Pancreas (tissue), 10 donors: ENCODE measurements at places on chromosomes 5 and 9.

DNA sequence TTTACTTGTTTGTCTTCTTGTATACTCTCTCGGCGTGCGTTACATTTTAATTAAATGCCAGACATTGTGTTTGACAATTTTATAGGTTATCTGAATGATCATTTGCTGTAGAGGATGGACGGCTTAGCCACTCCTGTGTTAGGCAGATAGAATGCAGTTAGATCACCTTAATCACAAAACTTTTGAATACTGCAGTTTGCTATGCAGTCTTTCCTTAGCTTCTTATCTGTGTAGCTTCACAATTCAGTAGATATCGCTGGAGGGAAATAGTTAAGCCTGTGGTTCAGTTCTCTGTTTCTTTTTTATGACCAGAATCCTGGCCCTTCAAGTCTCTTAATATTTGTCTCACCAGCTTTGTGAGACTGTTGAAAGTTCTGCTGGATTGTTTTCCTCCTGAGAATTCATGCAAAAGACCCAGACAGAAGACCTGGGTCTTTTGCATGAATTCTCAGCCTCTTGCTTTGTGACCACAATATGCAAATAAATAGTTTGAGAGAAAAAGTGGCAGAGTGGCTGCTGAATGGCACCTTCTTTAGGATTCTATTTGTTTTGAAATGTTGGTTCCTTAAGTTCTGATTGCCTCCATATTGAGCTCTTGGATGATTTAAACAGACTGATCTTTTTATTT lies 40.2 kb downstream of the RASA1 start:
- no peak for DNase-seq

DNA sequence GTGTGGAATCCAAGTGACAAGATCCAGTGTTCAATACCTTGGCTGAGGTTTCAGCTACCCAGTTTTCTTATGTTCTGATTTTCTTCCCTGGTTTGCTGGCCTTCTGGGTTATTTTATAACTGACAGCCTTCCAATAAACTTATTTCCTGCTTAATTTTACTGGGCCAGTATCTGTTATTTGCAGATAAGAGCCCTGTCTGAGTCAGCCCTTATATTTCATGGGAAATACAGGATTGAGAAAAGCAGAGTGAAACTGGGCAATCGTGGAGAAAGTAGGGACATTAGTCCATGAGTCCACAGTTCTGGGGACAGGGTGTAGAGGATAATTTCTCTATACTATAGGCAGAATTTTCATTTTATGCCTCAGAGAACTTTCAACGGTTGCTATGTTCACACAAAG lies 32.3 kb downstream of the TMEM167A start:
- DNase-seq = no peak

DNA sequence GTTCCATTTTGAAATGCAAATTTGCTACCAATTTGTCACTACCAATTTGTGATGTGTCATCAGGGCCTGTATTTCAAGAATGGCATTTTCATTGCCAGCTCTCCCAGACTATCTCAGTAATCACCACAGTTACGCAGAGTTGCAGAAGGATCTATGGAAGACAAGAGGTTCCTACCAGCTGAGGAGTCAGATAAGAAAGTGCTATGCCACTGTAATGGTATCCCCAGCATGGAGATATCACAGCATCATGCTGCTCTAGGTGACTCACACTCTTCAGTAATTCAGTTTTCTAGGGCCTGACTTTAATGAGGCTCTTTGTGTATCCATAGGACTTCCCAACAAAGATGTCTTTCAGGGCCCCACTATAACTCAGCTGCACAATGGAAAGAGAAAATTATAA lies 490.3 kb downstream of the ARHGEF28 start:
- DNase-seq = no peak

- no peak for DNase-seq
These were observed 681.9 kb downstream of the ISL1 start for GRCh38 chr5:52065182-52065581.

DNA sequence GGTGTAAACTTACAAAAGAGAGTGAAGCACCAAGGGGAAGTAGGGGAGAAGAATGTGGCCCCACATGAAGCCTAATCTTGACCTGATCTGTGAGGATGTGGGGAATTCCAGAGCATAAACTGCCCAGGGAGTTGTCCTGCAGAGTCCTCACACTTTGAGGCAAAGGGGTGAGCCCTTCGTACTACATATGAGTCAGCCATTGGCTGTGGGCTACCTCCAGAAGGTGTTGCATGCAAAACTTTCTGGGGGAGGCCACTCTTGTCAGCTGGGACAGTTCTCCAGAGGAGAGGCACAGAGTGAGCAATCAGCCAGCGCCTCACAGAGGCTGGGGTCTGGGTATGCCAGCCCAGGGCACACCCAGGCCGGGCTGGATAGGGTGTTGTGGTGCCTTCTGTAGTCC lies 98.1 kb upstream of the NMUR2 start:
- no peak for DNase-seq

- no peak for DNase-seq
These were observed 284.7 kb downstream of the SMARCA2 start for GRCh38 chr9:2299843-2300205.

GRCh38 chr5:160493806-160494338 lies 72.2 kb downstream of the PTTG1 start:
- no peak for DNase-seq

- no peak for DNase-seq
These were observed 417.1 kb downstream of the CSNK1G3 start for GRCh38 chr5:123929055-123929474.

GRCh38 chr5:120852222-120852860 lies 388.2 kb downstream of the PRR16 start:
- DNase-seq = no peak

DNA sequence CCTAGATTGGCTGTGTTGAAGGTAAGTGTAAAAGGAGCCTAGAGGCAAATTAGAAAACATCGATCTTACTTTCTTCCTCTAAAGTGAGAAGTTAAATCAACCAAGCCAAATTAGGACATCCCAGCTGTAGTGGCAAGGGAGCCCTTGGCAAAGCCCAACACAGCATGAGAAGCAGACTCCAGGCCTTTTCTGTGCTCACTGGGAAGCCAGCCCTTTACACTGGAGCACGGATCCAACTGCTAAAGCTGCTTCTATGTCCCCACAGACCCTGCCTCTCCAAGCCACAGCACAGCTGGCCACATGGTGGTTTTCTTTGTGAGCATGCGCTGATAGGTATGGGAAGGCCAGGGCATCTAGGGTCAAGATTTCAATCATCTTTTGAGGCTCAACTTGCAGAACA lies 94.1 kb downstream of the APBA1 start:
- no peak for DNase-seq

DNA sequence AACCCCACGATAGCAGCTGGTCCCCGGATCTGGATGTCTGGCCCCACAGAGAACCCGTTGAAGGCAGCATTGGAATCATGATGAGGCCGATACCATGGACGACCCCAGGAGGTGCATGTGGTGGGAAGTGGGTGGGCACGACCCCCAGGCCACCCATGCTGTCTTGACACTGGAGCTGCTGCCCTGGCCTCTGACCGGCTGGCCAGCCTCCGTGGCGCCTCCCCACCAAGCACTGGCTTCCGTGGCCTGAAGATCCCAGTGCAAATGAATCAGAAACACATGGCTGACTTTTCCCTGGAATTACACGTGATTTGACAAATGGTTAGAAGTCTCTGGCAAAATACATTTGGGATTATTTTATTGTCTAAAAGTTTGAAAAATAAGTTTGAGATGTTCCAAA lies 259.0 kb upstream of the IRX1 start:
- no peak for DNase-seq

DNA sequence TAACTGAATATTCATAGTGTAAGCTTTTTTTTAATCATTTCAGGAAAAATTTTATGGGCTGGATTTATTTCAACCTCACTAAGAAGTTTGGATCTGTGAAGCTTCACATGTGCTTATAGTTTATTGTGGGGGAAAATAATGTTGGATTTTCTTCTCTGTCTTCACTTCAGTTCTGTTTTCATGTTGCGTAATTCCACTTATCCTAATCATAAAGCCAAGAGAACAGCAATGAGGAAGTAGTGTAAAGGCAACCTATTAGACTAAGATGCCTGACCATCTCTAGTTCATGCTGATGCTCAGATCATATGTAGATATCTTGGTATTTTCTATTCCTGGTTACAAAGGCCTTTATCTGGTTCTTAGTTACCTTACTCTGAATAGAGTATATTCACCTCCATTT lies 50.0 kb downstream of the CD180 start:
- DNase-seq = no peak

- DNase-seq = no peak
These were observed 173.6 kb downstream of the MUSK start for GRCh38 chr9:110842169-110842568.

GRCh38 chr5:150070821-150071220 lies 15.5 kb downstream of the CSF1R start:
- DNase-seq = no peak

DNA sequence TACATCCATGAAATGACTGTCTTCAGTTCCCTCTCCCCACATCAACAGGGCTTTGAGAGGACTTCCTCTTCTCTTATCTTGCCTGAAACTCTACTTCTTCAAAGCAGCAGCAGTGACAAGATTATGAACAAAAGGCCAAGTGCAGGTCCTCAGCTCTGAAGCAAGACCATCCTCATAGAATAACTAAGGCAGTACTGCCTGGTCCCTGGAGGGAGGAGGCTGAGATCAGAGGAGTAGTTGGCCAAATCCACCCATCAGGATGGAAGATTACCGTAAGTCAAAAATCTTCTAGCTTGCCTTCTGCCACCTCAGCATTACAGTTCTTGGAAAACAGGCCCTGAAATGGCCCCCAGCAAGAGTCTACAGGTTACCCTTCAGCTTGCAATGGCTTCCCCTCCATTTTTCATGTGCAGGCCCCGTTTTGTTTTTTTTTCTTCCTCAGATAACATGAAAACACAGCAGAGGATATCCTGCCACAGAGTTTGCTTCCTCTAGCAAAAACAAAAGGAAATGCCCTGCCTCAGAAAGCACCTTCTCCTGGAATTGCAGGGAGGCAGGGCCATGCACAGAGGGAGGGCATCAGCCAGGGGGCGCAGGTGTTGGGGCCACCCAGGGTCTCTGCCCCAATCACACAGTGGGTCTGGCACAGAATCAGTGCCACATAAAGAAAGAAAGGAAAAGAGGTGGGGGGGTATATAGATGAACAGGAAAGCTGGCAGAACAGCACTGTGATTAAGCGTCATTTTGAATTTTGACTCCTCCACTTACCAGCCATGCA lies 40.0 kb downstream of the KLHL3 start:
- no peak for DNase-seq

- DNase-seq = no peak
These were observed 18.1 kb upstream of the ARRDC3 start for GRCh38 chr5:91401175-91401574.

DNA sequence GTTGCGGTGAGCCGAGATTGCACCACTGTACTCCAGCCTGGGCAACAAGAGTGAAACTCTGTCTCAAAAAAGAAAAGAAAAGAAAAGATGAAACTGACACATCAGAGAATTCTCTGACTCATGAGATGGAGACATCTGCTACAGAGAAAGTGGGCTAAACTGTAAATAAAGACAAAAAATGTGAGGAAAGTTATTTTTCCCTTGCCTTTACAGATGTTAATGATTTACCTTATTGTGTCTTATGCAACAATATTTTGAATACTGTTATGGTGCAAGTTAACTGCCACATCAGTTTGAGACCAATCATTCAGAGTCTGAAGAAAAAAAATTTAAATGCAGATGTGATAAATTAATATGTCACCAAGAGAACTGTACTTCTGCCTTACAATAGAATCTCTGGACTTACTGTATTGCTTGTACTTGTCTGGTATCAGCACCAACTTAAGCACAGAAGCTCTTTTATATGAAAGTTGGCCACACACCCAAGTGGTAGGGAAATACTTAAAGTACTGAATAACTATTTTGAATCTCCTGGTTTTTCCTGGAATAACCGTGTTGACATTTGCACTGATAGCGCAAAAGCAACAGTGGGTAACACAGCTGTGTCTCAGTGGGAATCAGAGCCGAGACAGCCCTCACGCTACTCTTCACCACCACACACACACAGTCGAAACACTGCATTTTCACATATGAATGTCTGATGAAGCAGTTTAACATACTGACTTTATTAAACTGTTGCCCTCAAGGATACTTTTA lies 169.9 kb downstream of the FANCC start:
- DNase-seq = no peak

GRCh38 chr5:68041293-68041692 lies 174.3 kb upstream of the PIK3R1 start:
- DNase-seq = no peak

DNA sequence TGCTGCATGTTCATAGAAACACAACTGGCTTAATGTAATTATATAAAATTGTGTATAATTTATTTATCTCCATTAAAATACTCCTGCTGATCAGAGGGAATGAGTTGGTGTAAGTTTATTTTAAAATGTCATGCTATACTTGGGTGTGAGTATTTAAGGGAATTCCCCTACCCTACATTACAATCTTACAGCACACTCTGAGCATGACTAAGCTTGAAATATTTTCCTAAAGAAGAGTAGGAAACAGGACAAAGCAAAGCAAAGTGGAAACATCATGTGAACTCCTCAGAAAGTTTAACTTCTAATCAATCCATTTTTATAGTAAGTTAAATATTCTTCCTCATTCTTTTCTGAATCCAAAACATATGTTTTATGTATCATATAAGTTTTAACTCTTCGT lies 1271.3 kb downstream of the EFNA5 start:
- no peak for DNase-seq

- DNase-seq = no peak
These were observed 46.3 kb downstream of the AOPEP start for GRCh38 chr9:94772639-94773303.

- no peak for DNase-seq
These were observed 4.7 kb upstream of the PURA start for GRCh38 chr5:140109018-140109758.

- no peak for DNase-seq
These were observed 37.8 kb upstream of the KIF2A start for GRCh38 chr5:62268234-62268633.

GRCh38 chr9:101115102-101115501 lies 86.6 kb downstream of the PLPPR1 start:
- no peak for DNase-seq

GRCh38 chr5:129679671-129680070 lies 68.2 kb upstream of the MINAR2 start:
- DNase-seq = no peak

DNA sequence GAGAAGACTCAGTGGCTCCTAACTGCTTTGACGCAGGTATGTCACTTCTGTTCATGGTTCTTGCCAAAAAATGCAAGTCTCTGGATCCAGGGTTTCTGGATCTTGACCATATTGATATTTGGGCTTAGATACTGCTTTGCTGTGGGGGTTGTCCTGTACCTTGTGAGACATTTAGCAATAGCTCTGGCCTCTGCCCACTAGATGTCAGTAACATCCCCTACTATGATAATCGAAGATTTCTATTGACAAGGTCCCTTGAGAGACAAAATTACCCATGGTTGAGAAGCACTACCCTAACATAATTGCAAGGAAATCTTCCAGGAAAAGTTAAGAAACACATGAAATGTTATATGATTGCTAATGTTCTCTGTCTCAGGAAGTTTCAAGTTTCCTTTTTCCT lies 285.4 kb downstream of the TMEM232 start:
- no peak for DNase-seq

GRCh38 chr5:153429761-153430380 lies 60.6 kb upstream of the GRIA1 start:
- no peak for DNase-seq

GRCh38 chr5:26553079-26553478 lies 485.3 kb downstream of the CDH9 start:
- DNase-seq = no peak

- no peak for DNase-seq
These were observed 139.5 kb downstream of the NIPBL start for GRCh38 chr5:37015795-37016666.
